ENCODE measurements at places on chromosomes 4 and X.

- DNase-seq: no peak
These were observed 242.0 kb downstream of the MAPK10 start for GRCh38 chr4:86117705-86118302.

GRCh38 chrX:312621-313331 is 5.8 kb downstream of the GTPBP6 start:
- no peak for DNase-seq

GRCh38 chr4:74315376-74315775 is 7.1 kb downstream of the EPGN start:
- DNase-seq: no peak

GRCh38 chr4:185950891-185951290 is 118.1 kb upstream of the TLR3 start:
- no peak for DNase-seq

DNA sequence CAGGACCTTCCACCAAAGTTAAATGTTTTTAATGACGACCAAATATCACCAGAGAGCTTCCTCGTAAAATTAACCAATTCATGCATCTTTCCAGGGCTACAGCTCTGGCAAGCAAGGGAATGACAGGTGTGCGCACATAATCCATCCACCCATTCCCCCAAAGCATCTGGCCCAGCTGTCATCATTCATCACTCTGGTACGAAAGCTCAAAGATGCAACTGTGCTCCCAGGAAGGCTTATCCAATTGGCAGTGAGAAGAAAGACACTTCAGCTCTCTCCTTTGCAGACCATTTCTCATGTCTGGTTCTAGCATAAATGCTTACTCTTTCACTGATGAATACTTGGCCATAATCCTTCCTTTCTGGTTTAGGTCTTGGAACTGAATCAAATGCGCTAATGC is 139.2 kb downstream of the NSUN7 start:
- DNase-seq: no peak
